ENCODE measurements at places on chromosomes 3 and 15.

DNA sequence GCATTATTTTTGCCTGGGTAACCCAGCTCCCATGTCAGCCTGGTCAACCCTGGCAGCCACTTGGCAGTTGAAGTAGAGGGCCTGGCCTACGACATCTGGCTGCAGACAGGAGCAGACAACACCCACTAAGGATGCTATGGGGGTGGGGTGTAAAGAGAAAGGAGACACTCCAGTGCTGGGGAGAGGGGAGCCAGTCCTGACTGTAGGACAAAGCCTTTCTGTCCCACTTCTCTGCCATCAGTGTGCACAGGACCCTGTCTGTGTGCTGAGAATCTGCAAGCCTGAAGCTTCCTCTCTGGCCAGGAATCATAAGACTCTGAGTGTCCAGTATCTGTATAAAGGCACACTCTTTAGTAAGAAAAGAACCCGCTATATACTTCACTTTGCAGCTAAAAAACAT lies 96.3 kb upstream of the CHRM5 start:
- DNase-seq, result no peak

DNA sequence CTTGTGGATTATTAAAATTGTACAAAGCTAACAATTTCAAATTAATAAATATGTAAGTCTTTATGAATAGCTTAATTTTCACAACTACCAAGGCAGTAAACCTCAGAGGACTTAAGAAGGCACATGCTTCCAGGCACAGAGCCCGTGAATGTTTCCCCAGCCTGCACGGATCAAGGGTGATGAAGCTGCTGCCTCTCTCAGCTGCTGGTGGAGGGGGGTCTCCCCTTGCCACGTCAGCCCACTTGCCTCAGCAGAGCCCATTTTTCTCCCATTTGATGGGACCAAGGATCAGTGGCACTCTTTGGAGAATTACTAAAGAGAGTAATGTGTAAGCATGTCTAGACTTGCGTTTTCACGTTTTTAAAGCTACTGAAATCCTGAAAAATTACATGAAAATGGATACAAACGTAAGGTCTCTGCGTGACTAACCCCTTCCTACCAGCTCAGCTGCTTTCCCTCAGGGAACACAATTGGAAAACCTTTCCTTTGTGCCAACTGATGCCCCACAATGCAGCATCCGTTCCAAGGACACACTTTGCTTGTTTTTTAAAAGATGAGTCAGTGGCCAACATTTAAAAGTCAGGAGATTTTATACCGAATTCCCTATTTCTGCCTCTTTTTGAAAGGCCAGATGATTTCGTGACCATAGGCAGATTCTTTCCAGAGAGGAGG lies 494.1 kb downstream of the GABRG3 start:
- no peak for DNase-seq

DNA sequence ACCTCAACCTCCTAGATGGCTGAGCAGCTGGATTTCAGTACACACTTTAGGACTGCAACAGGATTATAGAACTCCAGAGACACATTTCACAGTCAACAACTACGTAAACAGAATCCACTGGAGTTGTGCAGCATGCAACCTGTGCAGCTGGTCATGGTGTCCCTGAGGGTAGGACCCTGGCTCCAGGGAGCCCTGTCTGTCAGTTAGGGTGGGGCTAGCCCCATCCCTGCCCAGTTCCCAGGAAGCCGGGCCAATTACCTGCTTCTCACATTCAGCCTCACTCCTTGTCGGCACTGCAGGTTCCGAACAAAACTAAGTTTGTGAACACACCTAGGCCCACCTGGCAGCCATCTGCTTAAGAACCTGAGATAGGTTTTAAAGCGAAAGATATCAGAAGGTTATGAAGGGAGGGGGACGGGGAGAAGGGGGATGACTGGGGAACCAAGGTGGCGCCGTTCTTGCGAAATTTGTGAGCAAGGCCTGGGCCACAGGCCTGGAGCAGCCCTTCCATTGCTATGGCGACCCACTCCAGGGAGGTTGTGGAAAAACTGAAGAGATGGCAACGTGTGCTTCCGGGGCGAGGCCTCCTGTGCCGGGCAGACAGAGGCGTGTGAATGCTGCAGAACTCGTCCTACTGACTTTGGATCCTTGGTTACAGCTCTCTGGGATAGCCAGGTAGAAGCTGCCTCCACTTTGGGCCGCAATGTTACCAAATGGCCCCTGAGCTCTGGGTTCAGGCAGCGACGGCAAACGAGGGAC lies 25.3 kb downstream of the ACSBG1 start:
- no peak for DNase-seq

- no peak for DNase-seq
Measured at GRCh38 chr3:28322464-28322863, 26.1 kb upstream of the ZCWPW2 start.

DNA sequence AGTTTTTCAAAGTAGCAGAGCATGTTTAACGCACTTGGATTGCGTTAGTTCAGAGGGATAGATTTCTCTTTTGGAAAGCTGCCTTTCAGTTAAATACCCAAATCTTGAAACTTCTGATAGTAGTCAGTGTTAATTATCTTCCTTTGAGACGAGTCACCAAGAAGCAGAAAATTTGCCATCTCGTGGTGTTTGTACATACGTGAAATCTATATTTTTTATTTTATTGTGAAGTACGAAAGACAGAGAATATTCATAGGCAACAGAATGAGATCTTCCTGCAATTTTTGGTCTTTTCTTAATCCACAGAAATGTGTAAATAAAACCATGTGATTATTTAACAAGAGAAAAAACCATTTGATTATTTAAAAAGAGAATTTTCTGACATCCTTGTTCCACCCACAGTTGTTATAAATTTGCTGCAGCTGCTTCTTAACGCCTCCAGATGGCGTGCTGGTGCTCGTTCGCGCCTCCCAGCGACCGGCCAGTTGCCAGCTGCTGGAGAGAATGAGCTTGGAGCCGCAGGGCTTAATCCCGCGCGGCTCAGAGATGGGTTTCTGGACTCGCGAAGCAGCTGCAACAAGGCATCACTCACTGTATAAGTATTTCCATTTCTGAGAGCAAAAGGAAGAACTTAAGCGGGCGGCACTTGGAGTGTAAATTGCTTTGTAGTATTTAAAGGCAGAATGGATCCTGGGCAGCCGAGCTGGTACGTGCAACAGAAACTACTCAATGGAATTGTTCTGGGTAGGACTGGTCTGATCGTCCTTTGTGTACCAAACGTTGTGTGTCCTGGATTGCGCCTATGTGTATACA lies 10.5 kb upstream of the SLITRK3 start:
- no peak for DNase-seq

DNA sequence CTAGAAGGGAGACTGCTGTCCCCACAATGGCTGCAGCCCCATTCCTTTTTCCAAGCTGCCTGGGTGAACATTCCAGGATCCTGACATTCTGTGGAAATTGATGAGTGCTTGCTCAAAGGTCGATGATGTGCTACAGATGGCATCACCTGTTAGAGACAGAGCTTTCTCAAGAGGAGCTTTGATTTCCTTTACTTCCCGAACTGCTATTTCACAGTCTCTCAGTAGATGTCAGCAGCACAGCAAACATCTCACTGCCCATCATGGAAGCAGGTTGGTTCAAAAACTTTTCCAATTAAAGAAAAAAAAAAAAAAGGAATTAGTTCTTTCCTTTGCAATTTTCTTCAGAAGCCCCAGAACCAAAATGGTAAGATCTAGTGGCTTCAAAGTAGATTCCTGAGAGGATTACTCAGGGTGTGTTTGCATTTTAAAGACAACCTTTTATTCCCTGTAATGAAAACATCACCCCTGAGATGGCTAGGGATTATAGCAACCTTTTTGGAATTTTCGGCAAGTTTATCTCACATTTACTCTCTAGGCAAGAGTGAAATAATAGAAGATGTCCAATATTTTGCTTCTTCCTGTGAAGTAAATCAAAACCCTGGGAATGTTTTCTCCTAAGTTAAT lies 44.8 kb downstream of the POLR2M start:
- DNase-seq, result no peak
